ENCODE measurements at places on chromosomes 6 and 20.

DNA sequence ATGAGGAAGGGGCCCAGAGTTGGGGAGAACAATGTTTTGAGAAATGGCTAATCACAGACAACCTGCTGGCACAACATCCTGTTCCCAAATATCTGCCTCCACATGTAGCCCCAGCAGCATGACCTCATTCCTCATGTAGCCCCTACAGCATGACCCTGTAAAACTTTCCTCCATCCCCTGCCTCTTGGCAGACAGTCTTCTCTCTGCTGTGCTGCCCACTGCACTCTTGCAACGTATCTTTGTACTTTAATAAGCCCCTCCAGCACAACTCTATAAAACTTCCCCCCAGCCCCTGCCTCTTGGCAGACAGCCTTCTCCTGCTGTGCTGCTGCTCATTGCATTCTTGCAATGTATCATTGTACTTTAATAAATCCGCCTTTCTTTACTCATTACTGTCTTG lies 278.8 kb downstream of the HDGFL1 start:
- no peak for DNase-seq

GRCh38 chr6:44663860-44664634 lies 276.5 kb downstream of the CDC5L start:
- no peak for DNase-seq

- DNase-seq, result no peak
Observed at GRCh38 chr6:115969930-115970273, 90.8 kb downstream of the FRK start.

GRCh38 chr6:147463651-147464050 lies 44.8 kb upstream of the SAMD5 start:
- no peak for DNase-seq

GRCh38 chr6:157273756-157274470 lies 49.4 kb downstream of the TMEM242 start:
- no peak for DNase-seq

DNA sequence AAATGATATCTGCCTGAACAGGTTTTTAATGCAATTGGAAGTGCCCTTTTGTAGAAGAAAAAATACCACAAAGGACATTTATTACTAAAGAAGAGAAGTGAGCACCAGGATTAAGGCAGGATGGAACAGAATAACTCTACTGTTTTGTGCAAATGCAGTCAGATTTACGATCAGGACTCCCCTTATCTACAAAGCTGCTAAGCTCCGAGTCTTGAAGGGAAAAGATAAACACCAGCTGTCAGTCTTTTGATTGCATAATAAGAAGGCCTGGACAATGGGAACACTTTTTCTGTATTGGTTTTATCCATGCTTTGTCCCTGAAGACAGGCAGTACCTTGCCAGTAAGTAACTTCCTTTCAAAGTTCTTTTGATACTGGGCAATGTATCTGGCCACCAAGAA lies 797.9 kb upstream of the SLC35B3 start:
- DNase-seq, result no peak

- peak; percentile 19 for DNase-seq
Observed at GRCh38 chr6:142605922-142606485, 304.2 kb downstream of the ADGRG6 start.

DNA sequence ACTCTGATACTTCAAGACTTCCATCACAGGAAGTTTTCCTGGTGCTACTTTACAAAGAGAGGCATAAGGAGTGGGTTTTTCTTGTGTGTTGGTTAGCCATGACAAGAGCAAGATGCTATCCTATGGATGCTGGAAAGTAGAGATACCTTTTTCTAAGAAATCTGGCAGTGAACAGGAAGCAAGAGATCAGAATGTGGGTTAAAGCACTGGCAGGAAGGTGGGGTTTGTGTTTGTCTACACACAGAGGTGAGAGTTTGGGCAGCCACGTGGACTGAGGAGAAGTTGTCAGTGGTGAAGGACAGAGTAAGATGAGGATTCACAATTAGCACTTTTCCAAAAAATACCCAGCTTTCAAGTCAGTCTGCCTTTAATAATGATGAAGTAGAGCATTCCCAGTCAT lies 17.9 kb downstream of the SLC2A12 start:
- DNase-seq, result no peak

- DNase-seq, result no peak
Observed at GRCh38 chr6:54920628-54921027, 74.1 kb downstream of the FAM83B start.

DNA sequence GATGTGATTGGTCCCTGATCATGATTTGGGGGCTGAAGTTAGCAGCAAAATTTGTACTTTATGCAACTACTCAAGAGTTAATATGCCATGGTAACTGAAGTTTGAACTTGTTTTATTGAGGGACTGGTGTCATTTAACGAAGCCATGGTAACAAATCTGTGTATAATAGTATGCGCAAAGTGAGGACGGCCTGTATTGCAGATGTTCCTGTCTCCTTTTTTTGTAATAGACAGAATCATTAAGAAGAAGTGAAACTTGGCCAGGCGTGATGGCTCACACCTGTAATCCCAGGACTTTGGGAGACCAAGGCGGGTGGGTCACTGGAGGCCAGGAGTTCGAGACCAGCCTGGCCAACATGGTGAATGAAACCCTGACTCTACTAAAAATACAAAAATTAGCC lies 22.3 kb downstream of the RPRD1B start:
- DNase-seq, result no peak

DNA sequence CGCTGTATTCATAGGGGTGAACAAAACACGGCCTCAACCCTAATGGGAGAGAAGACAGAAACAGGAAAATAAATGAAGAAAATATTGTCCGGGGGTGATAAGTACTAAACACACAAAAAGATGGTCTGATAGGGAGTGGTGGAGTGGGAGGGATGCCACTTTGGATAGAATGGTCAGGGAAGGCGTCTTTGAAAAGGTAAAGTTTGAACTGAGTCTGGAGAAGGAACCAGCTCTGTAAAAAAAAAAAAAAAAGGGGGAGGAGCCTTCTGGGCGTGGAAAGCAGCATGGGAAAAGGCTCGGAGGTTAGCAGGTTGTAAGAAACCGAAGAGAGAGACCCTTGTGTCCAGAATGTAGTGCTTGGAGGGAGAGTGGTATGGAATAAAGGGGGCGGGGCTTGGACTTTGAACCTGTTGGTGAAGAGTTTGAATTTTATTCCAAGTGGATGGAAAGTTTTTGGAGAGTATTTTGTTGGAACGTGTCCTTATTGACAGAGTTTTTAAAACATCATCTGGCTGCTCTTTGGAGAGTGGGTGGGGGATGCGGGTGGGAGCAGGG lies 1.8 kb downstream of the CHMP4B start:
- no peak for DNase-seq

- no peak for DNase-seq
Observed at GRCh38 chr6:67129780-67130179, 1422.8 kb upstream of the EYS start.

GRCh38 chr6:162722633-162723032 lies 4.9 kb downstream of the PRKN start:
- no peak for DNase-seq

GRCh38 chr6:108193131-108193530 lies 27.3 kb downstream of the NR2E1 start:
- no peak for DNase-seq

DNA sequence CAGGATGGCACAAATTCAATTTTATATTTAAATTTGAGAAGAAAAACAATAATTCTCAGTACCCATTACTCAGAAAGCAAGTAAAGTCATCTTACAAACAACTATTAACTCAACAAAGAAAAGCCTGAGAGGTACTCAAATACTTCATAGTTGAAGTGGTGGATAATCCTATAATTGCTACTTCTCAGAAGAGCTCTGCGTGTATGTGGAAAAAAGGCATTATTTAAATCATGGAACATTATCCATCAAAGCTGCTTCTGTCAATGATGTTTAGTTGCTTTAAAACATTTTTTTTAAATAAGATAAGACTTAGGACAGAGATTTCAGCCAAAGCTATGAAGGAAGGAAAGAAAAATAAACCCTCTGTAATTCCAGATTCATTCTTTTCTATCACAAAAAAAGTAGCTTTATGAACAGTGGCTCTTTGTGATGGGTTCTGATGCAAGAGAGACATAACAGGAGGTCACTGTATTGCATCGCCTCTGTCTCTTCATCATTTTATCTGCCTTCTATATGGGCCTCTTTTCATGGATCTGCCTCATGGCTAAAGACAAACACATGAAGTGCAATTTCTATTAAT lies 367.9 kb upstream of the SLC35B3 start:
- DNase-seq, result no peak

DNA sequence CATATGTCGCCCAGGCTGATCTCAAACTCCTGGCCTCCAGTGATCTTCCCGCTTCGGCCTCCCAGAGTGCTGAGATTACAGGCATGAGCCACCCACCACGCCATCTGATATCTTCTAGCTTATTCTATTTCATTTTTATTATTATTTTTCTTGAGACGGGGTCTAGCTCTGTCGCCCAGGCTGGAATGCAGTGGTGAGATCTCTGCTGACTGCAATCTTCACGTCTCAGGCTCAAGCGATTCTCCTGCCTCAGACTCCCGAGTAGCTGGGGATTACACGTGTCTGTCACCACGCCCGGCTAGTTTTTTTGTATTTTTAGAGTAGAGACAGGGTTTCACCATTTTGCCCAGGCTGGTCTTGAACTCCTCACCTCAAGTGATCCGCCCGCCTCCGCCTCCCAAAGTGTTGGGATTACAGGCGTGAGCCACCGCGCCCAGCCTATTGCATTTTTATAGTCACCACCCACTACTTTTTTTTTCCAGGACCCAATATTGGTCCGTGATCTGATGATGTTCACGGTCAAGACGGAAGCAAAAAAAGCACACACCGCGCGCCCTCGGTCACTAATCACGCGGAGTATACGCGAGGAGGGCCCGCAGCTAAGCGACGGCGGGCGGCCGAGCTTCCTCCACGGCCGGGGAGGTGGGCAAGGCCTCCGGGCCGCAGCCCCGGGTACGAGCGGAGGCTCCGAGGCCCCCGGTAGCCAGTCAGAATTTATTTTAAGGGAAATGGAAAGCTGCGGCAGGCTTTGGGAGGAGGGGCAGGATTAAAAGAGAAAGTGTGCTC lies 1.1 kb upstream of the LSM14B start:
- DNase-seq, result peak; percentile 30

GRCh38 chr20:18176318-18176785 lies 38.7 kb downstream of the KAT14 start:
- DNase-seq, result no peak

DNA sequence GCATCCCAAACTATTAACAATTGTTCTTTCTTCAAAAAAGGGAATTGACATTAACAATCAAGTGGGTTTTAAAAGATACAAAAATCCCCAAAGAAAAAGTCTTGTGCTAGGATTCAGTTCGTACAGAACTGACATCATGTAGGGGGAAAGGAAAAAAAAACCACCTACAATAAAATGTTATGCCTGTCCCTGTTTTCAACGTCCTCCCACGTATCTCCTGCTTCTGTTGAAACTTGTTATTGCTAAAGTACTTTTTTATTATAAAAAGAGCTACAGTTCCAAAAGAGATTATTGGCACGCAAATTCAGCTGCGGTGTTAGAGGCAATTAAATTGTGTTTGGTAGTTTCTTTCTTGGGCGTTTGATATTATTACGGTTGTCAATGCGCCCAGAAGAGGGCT lies 102.8 kb upstream of the PHACTR1 start:
- no peak for DNase-seq

DNA sequence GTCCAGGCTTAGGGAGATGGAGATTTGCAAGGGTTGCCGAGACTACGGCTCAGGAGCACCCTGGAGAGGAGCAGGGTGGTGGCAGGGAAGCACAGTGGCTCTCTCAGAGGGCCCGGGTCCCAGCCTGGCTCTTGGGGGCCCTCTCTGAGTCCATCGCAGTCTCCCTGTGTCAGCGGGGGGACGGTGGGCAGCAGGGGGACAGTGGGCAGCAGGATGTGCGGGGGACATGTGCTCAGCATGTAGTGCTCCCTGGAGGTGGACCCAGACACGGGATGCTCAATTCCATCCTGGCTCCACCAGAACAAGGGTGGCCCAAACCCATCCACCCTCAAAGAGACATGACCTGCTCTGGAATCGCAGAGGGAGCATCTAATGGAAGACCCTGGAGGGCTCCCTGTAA lies 43.0 kb upstream of the ZBP1 start:
- DNase-seq, result no peak

GRCh38 chr20:34689486-34689885 lies 12.6 kb upstream of the PIGU start:
- no peak for DNase-seq

DNA sequence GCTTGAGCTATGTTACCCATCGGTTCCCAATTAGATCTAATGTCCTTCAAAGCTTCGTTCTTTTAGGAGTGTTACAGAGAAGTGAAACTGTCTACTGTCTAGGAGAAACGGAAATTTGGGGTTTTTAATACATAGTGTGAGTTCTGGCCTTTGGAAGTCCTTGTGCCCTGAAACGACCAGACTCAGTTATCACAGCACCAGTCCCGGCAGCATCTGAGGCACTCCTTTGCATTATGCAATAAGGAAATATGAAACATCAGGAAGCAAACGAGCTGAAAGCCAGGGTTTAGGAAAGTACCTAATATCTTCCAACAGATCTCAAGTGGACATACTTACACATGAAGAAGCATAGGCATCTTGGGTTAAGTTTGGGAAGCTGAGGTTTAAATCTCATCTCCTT lies 61.8 kb upstream of the ADGRF1 start:
- DNase-seq, result no peak

GRCh38 chr6:1832844-1833787 lies 223.4 kb downstream of the FOXC1 start:
- no peak for DNase-seq

DNA sequence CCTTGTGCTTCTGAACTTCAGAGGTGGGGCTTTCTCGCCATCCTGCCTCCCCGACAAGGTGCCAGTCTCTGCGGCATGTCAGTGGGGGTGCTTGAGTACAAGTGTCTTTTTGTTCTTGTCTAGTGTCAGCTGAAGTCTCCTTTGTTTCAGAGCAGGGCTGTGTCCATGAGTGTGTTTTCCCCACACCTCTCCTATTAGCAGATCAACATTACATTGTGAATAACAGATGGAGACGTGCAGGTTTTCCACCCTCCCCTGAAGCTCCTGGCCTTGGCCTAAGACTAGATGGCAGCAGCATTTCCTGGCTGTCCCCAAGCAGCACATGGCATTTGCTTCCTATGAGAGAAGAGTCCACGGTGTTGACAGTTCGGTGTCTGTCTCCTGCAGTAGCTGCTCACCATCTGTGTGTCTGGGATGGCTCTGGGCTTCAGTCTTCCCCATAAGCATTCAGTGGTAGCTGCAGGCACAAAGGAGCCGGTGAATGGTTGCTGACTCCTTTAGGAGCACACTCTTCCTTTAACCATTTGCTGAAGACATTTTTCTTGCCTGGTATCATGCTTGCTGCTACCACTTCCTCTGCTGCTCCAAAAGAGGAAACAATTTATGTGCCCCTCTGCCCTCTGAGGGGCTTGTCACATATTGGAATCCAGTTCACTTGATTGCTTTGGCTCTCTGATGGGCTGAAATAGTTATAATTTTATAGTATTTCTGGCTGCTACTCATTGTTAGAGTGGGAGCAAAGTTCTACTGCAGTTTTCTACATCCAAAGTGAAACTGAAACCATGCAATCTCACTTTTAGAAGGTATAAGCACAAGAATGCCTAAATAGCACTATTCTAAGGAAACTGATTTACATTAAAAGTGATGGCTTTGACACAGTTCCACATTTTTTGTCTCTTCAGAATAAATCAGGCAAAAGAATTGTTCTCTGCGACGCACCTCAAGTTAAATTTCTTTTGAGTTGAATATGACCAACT lies 913.0 kb downstream of the C6orf118 start:
- no peak for DNase-seq

GRCh38 chr6:166944666-166945256 lies 11.6 kb downstream of the RNASET2 start:
- DNase-seq, result no peak

All from skeletal muscle cell (primary cell).